ENCODE measurements at places on chromosomes 5 and 9.
A peak's percentile ranks its signal among the peaks of the same experiment; 100 is the strongest.

- DNase-seq, result no peak
These were observed 6.6 kb downstream of the CDC14B start for GRCh38 chr9:96612966-96613589.

DNA sequence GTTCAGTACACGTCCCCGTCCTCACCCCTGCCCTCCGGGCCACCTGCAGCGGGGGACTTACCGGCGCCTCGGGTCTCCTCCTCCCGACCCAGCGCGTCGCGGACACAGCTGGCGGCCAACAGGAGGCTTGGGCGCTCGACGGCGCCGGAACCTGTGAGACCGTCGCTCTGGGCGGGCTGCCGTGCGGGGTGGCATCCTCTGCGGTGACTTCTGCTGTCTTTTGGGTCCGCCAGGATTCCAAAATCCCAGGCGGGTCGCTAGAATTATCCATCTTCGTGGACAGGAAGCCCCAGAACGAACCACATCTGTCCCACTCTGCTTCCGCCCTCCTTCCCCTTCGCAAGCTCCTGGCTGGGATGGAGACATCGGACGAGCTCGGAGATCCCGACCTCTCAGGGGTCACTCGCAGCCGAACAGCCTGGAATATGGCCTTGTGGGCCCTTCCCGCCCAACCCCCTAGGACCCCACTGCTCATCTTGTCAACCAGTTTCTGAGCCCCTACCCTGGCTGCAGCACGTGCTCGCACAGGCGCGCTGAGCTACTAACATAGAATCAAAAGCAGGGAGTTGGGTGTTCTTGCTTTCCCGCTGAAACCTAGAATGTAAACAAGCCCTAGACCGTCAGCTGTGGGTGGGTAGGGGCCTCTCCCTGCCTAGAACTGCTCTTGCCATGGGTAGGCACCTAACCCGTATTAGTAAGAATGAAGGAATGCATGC, 947 bp upstream of the MARCHF3 start:
- DNase-seq, result no peak

DNA sequence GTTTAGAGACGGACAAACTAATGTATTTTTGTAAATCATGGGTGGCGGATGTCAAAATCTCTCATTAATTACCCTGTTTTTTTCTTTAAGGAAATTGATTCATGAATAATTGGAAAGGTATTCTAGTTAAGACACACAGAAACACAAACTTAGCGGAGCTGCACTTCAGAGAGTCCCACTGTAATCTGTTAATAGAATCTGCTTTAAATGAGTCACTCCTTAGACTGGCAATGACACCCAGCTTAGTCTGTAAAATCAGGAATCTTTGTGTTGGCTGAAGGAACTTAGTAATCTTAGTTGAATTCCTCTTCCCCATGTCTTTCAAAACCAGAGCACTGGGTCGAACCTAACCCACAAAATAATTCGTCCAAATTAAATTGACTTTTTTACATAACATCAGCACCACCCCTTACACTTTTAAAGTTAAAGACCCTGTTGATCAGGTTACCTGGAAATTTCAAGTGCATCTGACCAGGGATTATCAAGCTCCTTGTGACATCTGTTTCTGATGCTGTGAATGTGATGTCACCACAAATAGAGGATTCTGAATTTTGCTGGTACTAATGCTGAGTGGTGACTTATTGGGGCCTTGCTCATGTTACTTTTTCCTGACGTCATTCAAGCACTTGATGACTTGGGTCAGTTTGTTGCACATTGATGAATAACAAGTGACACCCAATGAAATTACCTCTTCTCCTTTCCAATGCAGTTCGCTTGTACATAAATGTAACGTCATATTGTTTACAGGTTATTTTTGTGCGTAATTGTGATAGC, 313.6 kb downstream of the KCTD16 start:
- no peak for DNase-seq

DNA sequence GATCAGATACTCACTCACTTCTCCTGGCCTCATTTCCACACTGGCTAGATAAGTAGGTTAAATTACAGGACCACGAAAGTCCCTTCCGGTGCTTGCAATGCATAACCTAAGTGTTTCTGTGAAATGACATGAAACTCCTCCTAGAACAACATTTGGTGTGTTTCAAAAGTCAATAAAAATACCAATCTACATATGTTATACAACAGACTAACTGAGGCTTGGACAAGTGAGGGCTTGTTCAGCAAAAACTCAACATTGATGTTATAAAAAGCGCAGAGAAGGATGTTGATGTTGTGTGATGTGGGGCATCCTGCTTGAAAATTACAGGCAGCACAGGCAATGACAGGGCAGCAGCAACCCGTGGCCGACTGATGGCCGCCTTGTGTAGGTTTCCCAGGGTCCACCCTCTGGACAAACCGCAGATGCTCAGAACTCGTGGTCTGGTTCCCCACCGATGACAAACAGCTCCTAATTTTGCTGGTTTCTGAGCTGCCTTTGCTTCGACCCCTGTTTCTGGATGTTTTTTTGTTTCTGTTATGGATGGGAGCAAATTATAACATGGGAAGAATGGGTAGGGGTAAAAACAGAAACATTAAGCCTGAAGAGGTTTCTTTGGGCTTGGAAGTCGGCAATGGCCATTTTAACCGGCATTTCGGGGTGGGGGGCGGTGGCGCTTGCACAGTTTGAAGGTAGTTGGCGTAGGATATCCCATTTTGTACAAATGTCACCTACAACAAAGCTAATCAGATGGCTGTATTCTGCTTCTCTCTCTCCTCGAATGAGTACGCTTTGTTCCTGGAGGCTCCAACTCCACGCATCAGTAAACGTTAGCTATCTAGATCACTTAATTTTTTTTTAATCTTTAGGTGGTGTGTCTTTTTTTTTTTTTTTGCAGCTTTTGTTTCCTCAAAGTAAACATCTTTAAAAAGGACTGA, 116.1 kb downstream of the PDZD2 start:
- DNase-seq, result no peak

DNA sequence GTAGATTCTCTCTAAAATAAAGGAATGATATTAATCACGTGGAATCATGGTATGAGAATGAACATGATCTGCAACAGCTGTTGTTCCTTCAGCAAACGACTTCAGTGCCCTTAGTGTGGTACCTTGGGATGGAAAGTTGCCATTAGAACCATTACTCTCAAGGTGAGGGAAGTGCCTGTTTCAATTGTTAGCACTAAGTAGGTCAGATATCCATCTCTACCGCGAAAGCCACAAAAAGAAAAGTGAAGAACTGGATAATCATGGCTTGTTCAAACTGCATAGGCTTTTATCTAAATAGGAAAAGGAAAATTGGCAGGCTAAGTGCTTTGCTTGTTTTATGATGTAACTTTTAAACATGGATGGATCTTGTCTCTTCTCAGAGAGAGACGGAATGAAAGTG, 380.7 kb downstream of the MRPS30 start:
- DNase-seq, result no peak

GRCh38 chr5:11557063-11557462, 347.2 kb downstream of the CTNND2 start:
- no peak for DNase-seq

- no peak for DNase-seq
These were observed 95.8 kb upstream of the CD180 start for GRCh38 chr5:67292201-67292940.

DNA sequence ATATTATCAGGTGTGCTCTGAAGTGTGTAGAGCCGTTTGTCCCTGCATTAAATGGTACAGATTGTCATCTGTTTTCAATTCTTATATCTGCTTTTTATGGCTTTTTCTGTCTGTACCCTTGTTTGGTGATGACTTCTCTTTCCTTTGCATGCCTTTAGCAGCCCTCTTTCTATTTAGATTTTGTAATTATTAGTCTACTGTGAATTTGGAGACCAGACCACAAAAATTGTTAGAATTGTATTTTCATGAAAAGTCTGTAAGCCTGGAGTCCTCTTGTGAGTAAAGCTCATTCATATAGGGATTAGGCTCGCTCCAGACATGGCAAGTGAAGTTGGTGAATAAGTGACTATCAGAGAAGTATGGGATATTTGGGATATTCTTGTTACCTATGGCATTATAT, 41.7 kb downstream of the NFX1 start:
- no peak for DNase-seq

DNA sequence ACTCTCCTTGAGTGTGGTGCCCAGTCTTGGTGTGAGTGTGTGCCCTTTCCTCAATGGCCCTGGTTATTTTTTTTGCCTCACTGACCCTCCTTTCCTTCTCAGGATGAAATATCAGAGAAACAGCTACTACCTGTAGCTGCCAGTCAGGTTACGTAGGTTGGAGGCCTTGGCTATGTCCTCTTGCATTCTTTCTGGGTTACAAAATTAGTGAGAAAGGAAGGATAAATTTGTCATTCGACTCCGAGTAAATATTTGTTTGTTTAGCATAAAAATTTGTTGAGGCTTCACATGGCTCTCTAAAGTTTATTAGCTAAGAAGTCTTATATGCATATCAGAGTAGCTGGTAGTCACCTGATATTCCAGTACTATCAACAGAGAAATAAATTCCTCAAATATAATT, 15.4 kb downstream of the MACIR start:
- DNase-seq, result peak; percentile 65

GRCh38 chr5:116421080-116421629, 153.5 kb downstream of the SEMA6A start:
- DNase-seq, result no peak

GRCh38 chr5:105088102-105088501, 1525.5 kb upstream of the NUDT12 start:
- no peak for DNase-seq

DNA sequence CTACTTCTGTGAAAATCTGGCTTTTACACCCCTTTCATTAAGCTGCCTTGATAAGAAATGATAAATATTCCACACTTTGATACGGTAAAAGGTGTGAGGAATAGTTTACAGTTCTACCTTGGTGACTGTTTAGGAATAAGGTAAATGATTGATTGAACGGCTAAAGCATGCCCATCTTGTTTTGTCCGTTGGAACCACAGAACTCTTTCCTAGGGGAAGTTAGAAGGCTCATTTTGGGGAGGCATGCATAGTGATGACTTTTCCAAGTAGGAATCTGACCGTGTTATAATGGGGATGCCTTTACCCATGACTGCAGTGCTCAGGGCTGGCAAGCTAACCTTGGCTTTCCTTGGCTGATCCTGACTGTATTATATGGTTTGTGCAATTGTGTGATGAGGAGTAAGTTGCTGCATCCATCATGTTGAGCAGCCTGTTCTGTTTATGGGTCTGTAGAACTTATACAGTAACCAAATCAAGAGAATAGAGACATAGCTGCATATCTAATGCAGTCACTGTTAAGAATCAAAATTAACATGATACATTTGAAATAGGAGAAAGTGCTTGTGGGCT, 24.5 kb downstream of the PCSK5 start:
- DNase-seq, result no peak

DNA sequence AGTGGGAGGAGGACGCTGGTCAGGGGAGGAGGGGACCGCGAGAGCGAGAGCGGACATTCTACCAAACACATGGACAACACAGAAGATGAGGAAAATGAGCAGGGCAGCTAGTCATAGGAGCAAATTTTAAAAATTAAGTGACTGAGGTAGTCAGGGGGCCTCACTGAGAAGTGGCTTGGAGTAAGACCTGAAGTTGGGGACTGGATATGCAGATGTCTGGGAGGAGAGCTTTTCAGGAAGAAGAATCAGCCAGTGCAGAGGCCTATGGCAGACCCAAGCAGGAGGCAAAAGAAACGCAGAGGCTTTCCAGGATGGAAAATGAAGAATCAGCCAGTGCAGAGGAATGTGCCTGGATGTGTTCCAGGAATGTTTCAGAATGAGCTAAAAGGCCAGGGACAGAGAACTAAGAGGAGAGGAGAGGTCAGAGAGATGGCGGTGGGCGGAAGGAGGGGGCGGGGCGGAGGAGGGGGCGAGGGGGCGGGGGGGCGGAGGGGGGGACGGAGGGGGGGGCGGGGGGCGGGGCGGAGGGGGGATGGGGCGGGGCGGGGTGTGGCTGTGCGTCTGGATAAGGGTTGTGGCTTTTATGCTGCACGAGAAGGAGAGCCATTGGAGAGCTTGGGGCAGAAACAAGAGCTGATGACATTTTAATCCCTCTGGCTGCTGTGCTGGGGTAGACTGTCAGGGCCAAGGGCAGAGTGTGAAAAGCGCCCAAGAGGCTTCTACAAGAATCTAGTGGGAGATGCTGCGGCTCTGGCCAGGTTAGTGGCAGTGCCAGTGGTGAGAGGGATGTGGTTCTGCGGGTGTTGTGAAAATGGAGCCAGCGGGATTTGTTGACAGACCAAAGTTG, 129.6 kb downstream of the KCNIP1 start:
- DNase-seq, result peak; percentile 52

DNA sequence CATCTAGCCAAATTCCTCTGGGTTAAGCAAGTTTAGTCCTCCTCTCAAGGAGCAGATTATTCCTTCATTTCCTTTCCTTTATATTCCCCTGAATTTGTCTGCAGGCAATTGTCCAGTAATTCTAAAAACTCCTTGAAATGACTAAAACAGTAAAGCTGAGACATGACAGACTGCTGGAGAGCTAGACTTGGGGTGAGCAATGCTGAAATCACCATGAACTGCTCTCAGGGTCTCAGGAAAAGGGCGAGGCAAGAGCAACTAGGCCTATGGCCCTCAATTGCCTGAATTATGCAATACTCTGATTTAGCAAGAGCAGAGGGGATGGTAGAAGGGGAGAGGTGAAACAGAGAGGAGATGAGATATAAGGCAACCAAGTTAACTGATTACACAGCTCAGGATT, 172.9 kb upstream of the NREP start:
- no peak for DNase-seq

DNA sequence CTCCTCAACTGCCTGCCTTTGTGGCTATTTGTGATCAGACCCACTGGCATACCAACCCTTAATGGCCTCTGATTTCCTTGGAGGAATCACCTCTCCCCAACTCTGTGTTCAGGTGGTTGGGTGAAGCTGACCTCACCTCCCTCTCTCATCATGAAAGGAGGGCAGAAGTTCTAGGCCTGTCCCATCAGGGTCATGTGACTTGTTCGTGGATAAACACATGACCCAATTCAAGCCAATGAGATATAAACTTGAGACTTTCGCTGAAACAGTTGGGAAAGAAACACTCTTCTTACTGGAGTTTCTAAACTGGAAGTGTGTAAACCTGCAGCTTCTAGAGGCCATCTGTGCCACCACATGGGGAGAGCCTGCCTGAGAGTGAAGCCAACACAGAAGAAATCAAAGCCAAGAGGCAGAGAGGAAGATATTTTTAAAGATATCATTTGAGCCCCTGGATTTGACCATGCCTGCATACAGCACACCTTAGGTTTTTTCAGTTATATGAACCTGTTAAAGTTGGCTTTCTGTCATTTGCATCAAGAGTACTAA, 5.8 kb downstream of the GABBR2 start:
- no peak for DNase-seq

DNA sequence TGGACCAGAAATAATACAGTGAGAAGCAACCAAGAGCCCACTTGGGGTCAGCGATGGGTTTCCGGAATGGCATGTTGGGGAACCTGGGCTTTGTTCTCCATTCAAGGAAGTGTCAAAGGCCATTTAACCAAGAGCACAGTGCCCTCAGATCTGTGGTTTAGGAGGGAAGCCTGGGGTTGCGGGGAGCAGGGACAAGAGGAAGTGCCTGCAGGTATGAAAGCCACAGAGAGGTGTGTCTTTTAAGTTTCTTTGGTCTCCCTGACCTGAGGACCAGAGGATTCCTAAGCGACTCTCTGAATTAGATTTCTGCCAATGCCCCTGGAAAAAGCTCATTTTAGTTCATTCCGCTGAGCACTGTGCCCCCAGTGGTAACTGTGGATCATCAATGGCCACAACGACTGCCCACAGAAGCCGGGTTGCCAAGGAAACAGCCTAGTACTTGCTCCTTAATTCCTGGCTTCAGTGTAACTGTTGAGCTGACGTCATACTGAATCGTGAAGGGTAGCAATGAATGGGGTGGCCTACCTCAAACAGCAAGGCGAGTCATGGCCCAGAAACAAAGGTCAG, 107.3 kb upstream of the SPIN1 start:
- peak; percentile 39 for DNase-seq

Data from T47D (cell line).